ENCODE measurements at places on chromosomes 3 and 15.
A peak's percentile ranks its signal among the peaks of the same experiment; 100 is the strongest.

GRCh38 chr3:186975726-186976125 lies 45.4 kb downstream of the ST6GAL1 start:
- no peak for DNase-seq

DNA sequence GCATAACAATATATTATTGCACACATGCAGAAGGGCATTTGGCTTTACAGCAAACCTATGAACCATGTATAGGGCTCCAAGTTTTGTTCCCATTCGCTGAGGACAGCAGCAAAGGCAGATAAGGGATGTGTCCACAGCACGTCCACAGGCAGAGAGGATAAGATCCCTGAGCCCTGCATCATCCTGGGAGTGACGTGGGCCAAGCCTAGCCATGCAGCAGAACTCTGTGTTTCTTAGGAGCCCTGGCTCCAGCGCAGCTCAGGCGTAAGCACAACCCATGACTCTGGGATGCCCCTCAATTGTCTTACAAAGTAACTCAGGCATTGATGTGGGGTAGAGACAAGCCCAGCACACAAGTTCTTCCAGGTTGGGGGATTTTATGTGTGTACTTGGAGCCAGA lies 194.3 kb upstream of the CTDSPL start:
- DNase-seq, result no peak

DNA sequence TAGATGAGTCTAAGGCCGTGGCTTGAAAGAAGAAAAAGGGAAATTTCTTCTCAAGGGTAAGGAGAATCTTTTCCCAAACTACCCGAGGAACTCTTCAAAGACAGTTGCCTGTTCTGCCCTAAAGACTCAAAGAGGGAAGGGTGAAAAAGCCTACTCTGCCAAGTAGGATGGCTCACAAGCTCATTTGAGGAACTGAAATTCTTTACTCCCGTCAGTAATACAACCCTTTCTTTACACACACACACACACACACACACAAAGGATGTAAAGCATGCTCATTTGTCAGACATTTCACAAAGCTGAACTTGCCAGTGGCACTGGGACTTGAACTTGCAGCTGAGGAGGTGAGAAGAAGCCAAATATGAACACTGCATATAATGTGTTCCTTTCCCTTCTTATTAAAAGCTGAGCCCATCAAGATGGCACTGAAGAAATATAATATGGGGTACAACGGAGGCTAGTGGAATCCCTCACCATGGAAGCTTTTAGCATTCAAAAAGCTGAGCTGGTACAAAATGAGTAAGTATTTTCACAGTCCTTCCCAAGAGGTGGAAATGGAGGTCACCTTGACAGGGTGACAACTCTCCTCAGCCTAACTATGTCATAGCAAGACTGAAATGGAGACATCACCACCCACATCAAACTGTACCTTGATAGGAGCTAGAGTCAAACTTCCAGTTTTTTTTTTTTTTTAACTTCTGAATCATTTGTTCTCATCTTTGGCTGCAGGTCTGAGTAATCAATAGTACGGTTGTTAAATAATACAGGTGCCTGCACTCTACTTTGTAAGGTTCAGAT lies 57.6 kb downstream of the TAFA4 start:
- DNase-seq, result no peak

GRCh38 chr3:101544161-101544850 lies 17.4 kb upstream of the TRMT10C start:
- DNase-seq, result no peak

GRCh38 chr3:186526256-186526606 lies 17.9 kb downstream of the CRYGS start:
- no peak for DNase-seq

- DNase-seq, result peak; percentile 87
These were observed 59.8 kb upstream of the MEX3B start for GRCh38 chr15:82105451-82106215.

GRCh38 chr3:155386919-155387318 lies 93.4 kb upstream of the STRIT1 start:
- no peak for DNase-seq

DNA sequence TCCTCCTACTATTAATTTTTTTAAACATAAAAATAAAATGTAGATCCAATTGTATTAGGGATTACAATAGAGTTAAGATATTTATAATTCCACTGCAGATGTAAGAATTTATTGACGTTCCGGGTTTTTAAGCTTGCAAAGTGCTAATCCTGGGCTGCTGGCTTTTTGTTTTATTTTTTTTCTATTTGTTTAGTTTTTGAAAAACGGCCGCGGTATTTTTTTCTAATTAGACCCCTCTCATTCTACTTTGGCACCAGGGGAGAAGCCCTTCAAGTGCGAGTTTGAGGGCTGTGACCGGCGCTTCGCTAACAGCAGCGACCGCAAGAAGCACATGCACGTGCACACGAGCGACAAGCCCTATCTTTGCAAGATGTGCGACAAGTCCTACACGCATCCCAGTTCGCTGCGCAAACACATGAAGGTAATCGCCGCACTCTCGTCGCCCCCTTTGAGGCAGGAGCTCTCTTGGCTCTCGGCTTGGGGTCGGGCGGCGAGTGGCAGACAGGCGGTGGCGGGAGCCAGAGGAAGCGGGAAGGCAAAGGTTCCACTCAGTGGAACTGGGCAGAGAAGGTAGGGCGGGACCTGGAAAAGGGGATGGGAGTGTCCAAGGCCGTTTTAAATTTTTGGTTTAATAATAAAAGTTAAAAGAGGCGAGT lies 3.2 kb downstream of the ZIC1 start:
- DNase-seq, result no peak

- no peak for DNase-seq
These were observed 124.8 kb downstream of the EEFSEC start for GRCh38 chr3:128278130-128278529.

GRCh38 chr3:50623840-50624474 lies 7.0 kb downstream of the MAPKAPK3 start:
- no peak for DNase-seq

DNA sequence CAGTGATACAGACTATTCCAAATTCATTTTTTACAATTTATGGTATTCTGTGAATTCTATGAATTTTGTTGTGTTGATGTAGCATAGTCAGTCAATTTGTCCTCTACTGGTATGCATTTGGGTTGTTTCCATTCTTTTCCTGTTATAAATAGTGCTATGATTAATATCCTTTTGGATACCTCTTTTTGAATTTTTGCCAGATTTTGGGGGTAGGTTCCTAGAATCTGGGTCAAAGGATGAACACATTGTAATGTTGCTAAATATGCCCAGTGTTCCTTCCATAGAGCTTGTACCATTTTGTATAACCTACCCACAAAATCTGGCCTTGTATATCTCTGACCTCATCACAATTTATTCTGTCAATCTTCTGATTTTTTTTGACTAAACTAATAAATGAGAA lies 44.4 kb upstream of the C3orf38 start:
- DNase-seq, result peak; percentile 31

DNA sequence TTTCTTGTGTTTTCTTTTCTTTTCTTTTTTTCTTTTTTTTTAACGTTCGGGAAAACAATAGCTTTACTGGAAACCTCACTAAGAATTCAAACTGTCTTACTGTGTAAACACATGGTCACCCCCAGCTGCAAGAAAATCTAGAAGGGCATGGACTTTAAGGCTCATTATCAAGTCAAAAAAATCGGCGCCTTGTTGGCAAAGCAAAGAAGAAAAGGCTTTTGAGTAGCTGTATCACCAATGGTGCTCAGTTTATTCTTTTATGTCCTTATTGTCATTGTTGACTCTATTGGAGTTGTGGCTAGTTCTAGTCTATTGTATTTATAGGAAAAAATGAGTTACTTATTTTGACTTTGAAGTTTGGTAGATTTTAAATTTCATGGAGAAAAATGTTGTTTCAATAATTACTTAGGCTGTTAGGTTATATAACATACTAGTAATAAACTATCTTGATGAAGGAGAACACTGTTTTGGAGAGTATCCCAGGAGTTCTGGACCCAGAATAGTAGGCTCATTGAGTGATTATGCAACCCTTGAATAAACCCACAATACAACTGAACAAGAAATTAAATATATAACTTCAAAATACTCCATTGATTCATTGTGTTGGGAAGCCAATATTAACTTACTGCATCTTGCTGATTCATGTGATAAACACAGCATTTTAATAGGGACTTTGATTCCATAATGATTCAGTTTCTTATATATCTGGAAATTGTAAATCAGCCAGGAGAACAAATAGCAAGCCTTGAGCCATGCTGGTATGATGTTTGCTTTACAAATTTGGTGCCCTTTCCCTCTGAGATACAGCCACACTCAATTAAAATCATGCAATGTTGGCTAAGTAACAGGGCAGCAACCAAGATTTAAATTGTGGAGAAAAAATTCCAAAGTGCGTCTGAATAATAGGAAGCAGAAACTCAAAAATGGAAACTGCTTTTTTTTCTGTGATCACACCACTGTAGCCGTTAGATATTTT lies 27.8 kb upstream of the GOLIM4 start:
- DNase-seq, result no peak

DNA sequence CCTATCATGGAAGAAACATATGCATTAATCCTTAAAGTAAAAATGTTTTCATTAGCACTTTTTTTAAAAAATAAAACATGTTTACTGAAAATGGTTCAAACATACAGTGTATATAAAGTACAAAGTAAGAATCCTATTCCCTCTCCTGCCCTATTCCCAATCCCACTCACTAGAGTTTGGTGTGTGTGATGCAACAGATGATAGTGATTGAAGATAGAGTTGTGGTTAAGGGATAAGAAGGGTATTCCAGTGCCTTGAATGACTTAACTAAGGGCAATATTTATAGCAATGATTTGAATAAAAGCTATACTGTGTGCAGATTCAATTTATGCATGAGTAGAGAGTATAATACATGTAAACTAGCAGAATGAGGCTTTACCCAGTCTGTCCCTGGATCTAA lies 18.1 kb downstream of the ZNF280D start:
- DNase-seq, result no peak

DNA sequence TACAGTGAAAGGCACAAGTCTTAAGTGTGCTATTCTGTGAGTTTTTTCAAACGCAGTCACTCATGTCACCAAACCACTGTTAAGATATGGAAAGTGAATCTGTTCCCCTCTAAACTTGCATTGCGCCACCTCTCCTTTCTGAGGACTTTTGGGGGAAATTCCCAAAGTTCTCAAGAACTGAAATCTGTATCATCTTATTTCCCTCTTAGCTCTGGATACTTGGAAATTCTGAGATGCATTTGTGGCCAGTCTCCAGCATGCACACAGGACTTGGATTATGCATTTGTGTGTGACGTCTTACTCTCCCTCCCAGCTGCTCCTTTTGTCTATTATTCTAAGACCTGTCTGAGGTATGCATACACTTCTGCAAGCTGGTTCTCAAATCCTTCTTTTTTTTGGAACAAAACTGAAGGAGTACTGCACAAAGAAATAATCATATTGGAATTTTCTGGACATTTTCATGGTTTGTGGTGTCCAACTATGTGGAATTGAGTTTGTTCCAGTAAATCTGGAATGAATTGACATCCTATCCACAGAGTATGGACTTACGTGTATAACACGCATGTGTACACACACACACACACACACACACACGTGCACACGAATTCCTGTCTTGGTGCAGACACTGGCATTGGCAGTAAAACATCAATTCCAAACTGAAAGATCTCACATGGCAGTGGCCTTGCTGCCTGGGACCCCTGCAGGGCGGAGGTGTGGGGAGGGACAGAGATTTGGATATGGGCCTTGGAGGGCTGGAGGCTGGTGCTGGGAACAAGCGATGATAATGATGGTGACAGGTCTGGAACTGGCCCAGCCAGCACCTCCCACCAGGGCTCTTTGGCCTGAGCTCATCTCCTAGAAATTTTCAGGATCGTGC lies 8.2 kb upstream of the LCTL start:
- DNase-seq, result no peak

DNA sequence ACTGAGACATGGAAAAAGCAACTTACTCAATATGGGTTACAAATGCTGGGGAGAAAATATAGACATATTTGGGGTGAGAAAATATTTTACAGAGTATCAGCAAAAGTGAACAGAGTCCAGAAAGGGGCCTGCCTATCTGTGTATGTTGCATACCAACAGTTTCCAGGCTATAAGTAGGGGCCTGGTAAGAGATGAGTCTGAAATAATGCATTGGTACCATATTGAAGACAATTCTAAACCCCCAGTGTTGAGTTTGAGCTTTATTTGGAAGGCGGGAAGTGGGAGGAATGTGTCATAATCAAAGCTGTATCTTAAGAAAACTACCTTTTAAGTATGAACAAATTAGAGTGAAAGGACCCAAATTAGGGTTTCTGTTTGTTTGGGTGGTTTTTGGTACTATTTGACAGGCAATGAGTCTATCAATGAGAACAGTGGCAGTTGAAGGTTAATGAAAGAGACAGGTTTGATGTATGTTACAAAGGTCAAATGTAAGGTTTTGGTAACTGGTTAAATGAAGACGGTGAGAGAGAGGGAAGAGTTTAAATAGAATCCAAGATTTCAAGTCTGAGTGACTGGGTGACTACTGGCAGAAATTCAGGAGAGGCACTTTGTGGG lies 106.3 kb upstream of the ZBED2 start:
- DNase-seq, result no peak

DNA sequence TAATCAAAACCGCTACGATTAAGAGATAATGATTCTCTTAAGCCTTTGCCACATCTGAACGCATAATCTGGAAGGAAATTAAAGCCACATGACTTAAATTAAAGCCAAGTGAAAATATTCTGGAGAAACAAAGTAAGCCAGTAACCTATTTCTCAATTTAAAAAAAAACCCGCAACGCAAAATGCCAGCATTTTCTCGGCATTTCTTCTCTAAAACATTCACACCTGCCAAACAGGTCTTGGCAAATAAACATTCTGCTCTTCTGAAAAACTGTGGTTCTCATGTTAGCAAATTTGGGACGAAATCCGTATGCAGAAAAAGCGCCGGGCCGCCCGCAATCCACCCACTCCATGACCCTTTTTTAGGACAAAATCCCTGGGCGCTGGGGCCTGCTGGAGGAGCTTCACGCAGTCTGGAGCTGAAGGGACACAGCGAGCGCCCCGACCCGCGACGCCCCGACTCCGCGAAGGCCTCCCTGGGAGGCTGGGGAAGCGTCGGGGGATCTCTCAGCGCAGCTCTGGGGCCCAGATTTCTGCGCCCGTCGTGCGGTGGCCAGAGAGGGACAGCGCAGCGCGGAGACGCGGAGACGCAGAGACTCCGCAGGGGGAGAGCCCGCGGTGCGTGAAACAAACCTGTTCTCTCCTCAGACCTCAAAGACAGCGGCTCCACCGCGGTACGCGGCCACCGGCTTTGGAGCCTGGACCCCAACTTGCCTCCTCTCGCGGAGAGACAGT lies 471 bp downstream of the NKIRAS1 start:
- DNase-seq, result no peak

- no peak for DNase-seq
These were observed 46.0 kb downstream of the RHCG start for GRCh38 chr15:89450076-89451006.

- DNase-seq, result peak; percentile 39
These were observed 169.5 kb upstream of the THBS1 start for GRCh38 chr15:39411102-39411989.

GRCh38 chr3:13020159-13020750 lies 53.0 kb downstream of the IQSEC1 start:
- no peak for DNase-seq

GRCh38 chr15:67549736-67550135 lies 7.2 kb downstream of the MAP2K5 start:
- DNase-seq, result no peak

GRCh38 chr15:73758461-73758860 lies 5.3 kb upstream of the INSYN1 start:
- DNase-seq, result no peak
